ENCODE measurements at places on chromosomes 3 and 15.

- H3K27ac ChIP-seq, result no peak overlapping the region
- H3K4me1 ChIP-seq, result no peaks in the 10 kb centered on the region
- no peak for DNase-seq
- H3K4me3 ChIP-seq, result no peak overlapping the region
Measured at GRCh38 chr3:52364322-52365035, 48.4 kb downstream of the DNAH1 start.

DNA sequence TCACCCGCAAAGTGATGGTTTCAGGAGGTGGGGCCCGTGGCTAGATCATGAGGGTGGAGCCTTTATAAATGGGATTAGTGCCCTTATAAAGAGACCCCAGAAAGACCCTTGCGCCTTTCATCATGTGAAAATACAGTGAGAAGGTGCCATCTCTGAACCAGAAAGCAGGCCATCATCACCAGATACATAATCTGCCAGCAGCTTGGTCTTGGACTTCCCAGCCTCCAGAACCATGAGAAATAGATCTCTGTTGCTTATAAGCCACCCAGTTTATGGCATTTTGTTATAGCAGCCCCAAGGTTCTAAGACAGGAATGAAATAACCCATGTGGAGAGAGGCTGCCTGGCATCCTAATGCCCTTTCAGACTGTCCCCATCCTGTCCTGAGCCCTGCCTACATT is 127.8 kb upstream of the SMAD3 start:
- no peak overlapping the region for H3K4me3 ChIP-seq
- H3K27me3 ChIP-seq, result no peaks in the 10 kb centered on the region
- no peaks in the 10 kb centered on the region for H3K4me1 ChIP-seq
- H3K36me3 ChIP-seq, result no peaks in the 10 kb centered on the region
- DNase-seq, result no peak
- no peak overlapping the region for H3K27ac ChIP-seq

- no peak overlapping the region for H3K4me3 ChIP-seq
- no peak for DNase-seq
- no peaks in the 10 kb centered on the region for H3K36me3 ChIP-seq
- no peaks in the 10 kb centered on the region for H3K4me1 ChIP-seq
- H3K27ac ChIP-seq, result no peak overlapping the region
Measured at GRCh38 chr3:73294537-73294936, 233.1 kb downstream of the EBLN2 start.

DNA sequence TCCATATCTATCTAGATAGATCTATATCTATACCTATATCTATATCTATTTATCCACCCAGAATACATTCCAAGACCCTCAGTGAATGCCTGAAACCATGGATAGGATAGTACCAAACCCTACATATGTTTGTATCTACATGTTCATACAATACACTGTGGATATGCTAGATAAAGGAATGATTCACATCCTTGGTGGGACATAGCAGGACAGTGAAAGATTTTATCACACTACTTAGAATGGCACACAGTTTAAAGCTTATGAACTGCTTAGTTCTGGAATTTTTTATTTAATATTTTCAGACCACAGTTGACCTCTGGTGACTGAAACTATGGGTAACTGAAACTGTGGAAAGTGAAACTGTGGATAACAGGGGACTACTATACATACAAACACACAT is 198.8 kb upstream of the TTC14 start:
- DNase-seq, result no peak
- no peak overlapping the region for H3K4me3 ChIP-seq
- no peaks in the 10 kb centered on the region for H3K4me1 ChIP-seq
- no peak overlapping the region for H3K27ac ChIP-seq
- H3K36me3 ChIP-seq, result no peaks in the 10 kb centered on the region
- no peaks in the 10 kb centered on the region for H3K27me3 ChIP-seq

GRCh38 chr3:141277451-141277850 is 45.8 kb downstream of the PXYLP1 start:
- no peak for DNase-seq
- H3K36me3 ChIP-seq, result no peaks in the 10 kb centered on the region
- H3K4me3 ChIP-seq, result no peak overlapping the region

DNA sequence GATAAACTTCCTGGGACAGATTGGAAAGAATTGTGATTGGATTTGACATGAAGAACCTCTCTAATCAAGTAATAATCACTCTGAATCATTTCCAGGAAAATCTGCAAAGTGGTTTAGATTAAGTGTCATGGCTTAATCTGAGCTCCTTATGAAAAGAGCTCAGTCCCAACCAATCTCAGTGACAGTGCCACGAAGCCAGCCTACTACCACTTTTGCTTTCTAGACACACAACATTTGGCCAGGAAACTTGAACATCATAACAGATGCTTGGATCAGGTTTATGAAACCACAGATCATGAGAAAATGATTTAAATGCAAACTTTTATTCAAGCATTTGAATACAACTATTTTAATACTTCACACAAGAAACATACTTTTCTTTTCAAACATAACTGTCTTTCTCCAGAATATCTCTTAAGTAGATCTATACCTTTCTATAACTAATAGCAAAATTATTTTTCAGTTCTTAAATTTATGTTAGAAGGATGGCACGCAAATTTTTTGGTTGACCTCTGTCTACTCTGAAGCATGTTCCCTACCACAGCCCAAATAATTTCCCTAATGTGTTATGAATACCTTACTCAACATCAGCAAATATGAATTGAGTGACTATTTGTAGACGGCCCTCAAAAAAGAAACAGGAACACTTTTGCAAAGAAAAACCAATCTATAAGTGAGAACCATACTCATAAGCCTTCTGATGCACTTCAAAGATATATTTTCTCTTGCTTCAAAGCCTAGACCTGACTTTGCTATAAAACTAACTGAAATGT is 495.0 kb upstream of the ZNF385D start:
- DNase-seq, result no peak
- no peaks in the 10 kb centered on the region for H3K27me3 ChIP-seq
- no peaks in the 10 kb centered on the region for H3K36me3 ChIP-seq

DNA sequence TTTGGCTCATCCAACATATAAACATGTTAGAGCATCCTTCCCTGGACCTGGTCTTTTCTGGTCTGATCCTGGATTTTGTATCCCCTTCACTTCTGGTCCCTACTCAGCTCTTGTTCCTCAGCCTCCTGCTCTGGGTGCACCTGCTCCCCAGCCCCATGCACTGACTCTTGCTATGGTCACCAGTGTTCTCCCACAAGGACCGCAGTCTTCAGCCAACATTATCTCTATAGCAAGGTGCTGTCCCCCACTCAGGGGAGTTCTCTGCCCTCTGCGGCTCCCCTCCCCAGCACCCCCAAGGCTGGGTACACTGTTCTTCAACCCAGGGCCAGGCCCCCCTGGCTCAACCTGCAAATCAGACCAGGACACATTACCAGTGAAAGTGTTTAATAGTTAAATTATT is 80.2 kb downstream of the SEC22A start:
- H3K27me3 ChIP-seq, result no peaks in the 10 kb centered on the region
- H3K4me1 ChIP-seq, result no peaks in the 10 kb centered on the region
- H3K27ac ChIP-seq, result no peak overlapping the region
- H3K4me3 ChIP-seq, result no peak overlapping the region

DNA sequence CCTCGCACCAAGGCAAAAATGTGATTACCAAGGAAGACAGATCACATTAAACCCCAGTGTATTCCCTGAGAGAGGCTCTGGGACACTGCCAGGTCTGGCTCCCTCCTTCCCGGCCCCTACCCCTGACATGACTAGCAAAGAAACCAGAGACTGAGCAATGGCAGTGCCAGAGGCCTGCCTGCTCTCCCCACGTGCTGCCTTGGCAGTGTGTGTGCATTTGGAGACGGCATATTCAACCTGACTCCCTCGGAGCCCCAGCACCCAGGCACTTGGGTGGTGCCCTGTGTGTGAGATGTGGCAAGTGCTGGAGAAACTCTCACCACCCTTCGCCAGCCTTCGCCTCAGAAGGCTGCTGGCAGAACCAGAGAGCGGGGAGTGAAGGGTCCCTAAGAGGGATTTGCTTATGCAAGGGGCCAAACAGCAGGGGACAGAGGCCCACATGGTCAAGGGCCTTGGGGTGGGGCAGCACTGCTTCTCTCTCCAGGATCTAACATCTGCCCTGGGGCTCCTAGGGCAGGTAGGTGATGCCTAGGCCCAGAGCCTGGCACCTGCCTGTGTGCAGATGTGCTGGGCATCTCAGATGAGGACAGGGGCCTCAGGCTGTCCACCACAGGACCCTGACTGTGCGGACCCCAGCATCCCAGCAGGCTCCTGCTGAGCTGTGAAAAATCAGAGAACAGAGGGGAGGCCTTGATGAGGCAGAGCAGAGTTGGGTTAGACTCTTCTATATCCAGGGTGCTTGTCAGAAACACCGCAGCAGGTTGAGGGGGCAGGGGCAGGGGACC is 23.6 kb upstream of the PLXNA1 start:
- H3K36me3 ChIP-seq, result no peaks in the 10 kb centered on the region
- no peak overlapping the region for H3K4me3 ChIP-seq
- H3K27ac ChIP-seq, result no peak overlapping the region

DNA sequence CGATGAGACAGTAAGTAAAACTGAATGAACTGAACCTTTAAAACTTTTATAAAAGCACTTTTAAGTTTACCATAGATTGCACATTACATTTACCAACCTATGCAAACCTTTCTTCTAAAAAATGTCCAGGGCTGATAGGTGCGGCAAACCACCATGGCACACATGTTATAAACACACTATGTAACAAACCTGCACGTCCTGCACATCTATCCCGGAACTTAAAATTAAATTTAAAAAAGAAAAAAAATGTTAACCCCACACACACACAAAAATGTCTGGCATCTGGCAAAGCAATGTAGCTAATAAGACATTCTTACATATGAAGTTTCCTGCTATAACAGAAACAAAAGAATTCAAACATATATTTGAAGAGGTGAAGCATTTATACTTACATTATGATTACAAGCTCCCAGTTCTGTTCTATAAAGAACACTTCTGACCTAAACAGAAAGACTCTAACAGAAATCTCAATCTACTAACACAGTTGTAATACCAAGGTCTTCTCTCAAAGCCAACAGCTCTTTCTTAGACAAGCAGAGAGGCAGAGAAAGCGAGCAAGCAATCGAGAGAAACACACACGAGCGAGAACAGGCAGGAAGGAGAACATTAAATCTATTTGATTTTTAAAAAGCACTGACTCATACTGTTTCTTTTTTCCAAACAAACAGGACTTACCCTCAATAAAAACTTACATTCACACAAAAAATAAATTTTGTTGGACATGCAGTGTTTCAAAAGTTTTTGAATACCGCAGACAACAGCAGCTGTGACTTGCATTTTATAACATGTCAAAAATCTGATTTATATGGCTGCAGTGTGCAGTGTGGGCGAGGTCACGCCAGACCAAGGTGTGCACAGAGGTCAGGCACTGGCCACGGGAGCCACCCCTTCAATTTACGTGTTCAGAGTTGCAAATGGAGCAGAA is at the start of gene NRG4:
TSS of gene NRG4 (minus strand) at position 798 of the 925 bp plus-strand sequence. CDS start 1,194 bp downstream, outside the sequence.
- H3K27ac ChIP-seq, result no peak within 1 kb of the TSS
- peak within 1 kb of the TSS; percentile 6 for H3K4me3 ChIP-seq
- H3K4me1 ChIP-seq, result no peaks in the 10 kb centered on the region
- no peaks in the 10 kb centered on the region for H3K27me3 ChIP-seq
- no peaks in the 10 kb centered on the region for H3K36me3 ChIP-seq

DNA sequence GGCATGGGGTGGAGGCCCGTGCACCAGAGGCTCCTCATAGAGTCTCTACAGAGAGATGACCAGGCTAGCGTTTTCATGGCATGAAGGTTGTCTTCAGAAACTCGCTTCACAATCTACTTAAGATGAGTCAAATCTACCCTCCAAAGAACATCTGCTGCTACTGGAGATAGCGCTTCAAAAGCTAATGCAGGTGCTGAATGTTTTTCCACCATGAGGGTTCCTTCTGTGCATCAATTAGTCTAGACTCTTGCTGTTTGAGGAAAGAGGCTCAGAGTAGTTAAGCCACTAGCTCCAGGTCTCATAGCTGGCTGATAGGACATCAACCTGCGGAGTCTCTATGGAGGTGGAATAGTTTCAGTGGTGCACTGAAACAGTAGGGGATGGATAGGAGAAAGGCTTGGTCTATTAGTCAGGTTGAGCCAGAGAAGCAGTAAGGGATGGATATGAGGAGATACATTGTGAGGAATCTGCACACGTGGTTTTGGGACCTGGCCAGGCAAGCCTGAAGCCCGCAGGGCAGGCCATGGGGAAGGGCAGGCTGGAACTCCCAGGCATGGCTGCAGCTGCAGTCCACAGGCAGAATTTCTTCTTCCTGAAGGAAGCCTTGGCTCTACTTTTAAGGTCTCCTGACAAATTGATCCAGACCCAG is 117.5 kb downstream of the APBA2 start:
- H3K36me3 ChIP-seq, result no peaks in the 10 kb centered on the region
- H3K27ac ChIP-seq, result no peak overlapping the region
- no peaks in the 10 kb centered on the region for H3K27me3 ChIP-seq
- no peak overlapping the region for H3K4me3 ChIP-seq
- no peaks in the 10 kb centered on the region for H3K4me1 ChIP-seq

DNA sequence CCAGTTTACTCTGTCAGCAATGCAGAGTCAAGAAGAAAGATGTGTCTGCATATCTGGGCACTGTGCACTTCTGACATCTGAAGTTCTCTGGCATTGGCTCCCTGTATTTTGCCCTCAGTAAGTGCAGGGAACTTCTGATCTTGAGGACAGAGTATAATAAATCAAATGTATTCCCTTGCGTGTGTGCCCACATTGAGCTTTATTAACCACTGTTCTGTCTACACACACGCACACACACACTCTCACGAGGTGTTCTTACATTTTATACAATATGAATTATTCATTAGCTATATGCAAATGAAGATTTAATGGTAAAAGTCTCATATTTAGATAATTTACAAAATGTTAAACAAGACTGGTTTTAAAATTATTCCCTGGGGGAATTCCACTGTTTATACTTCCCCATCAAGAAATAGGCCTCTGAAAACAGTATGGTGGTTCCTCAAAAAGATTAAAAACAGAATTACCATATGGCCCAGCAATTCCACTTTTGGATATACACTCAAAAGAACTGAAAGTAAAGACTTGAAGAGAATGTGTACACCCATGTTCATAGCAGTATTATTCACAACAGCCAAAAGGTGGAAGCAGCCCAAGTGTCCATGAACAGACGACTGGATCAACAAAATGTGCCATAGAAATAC is 24.6 kb upstream of the ANPEP start:
- peaks cover 3% of the 10 kb centered on the region for H3K4me1 ChIP-seq
- H3K36me3 ChIP-seq, result no peaks in the 10 kb centered on the region
- no peak overlapping the region for H3K4me3 ChIP-seq
- no peak overlapping the region for H3K27ac ChIP-seq
- H3K27me3 ChIP-seq, result no peaks in the 10 kb centered on the region

DNA sequence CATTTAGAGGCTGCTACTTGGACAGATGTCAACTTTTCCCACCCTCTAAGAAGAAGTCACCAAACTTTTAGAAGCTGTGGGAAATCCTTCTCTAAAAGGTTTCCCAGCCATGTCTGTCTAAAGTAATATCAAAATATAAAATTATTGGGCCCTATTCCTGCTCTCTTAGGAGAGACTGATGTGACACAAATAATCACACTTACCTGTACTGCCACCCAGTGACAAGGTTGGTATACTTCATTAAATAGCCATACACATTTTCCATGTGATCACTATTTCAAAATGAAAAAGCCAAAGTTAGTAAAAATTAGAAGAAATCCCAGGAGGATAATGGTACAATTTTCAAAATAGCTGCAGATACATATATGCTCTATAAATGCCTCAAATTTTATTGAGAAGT is 12.6 kb downstream of the OSBPL11 start:
- no peak overlapping the region for H3K4me3 ChIP-seq
- DNase-seq, result no peak
- H3K36me3 ChIP-seq, result peaks cover 1% of the 10 kb centered on the region
- no peak overlapping the region for H3K27ac ChIP-seq

GRCh38 chr3:10376353-10376752 is 55.4 kb upstream of the SEC13 start:
- no peaks in the 10 kb centered on the region for H3K4me1 ChIP-seq
- H3K36me3 ChIP-seq, result no peaks in the 10 kb centered on the region
- no peaks in the 10 kb centered on the region for H3K27me3 ChIP-seq
- no peak overlapping the region for H3K27ac ChIP-seq
- no peak overlapping the region for H3K4me3 ChIP-seq

Measured in aorta (tissue), 5 donors.